ENCODE measurements at places on chromosomes 5 and 9.

DNA sequence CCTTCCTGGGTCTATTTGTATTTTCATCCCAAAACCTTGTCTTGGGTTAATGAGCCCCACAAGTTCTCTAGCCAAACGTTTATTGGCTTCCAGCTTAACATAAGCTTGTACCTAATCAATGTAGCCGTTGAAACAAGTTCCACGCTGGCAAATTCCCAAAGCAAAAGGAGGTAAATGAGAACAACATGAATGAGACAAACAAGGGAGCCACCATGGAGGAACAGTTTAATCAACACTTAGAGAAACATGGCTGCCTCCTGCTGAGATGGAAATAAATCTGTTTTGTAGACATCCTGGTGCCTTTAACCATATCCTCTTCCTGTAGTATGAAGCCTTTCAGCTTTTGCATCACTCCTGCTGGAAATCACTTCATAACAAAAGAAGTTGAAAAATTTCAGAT lies 166.6 kb upstream of the NFIB start:
- DNase-seq = no peak

GRCh38 chr5:176687881-176688280 lies 40.6 kb downstream of the TSPAN17 start:
- no peak for DNase-seq

DNA sequence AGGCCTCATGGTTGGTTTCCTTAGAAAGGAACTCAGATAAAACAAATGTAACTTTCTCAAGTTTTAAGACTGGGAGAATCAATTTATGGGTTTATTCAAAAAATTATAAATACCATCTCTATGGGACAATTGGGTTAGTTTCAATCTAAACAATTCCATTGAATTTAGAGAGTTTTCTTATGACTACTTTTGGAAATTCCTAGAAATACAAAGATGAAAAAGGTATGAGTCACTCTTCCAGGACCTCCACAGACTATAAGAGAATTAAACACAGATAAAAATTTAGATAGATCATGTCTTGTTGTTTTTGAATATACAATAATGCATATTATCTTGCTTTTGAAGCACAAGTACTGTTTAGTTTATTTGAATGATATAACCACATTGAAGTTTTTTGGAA lies 188.7 kb downstream of the CHSY3 start:
- DNase-seq = no peak

DNA sequence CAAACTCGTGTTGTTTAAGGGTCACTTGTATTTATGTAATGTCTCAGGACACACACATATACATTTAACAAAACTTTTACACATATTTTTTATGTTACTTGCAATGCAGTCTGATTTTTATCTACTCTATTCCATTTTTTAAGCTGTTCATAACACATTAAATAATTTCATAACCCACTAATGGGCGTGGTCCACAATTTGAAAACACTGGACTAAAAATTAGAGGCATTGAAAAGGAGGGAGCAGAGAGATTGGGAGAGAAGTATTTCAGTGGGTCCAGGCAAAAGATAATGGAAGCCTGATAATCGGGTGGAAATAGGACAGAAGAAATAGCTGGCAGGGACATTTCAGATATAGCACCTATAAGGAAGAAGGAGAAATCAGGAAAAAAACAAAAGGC lies 597.3 kb upstream of the CLINT1 start:
- DNase-seq = no peak

- DNase-seq = no peak
Observed at GRCh38 chr9:23926368-23926767, 100.3 kb upstream of the ELAVL2 start.

GRCh38 chr9:69496846-69497450 lies 171.9 kb downstream of the ENTREP1 start:
- DNase-seq = no peak

DNA sequence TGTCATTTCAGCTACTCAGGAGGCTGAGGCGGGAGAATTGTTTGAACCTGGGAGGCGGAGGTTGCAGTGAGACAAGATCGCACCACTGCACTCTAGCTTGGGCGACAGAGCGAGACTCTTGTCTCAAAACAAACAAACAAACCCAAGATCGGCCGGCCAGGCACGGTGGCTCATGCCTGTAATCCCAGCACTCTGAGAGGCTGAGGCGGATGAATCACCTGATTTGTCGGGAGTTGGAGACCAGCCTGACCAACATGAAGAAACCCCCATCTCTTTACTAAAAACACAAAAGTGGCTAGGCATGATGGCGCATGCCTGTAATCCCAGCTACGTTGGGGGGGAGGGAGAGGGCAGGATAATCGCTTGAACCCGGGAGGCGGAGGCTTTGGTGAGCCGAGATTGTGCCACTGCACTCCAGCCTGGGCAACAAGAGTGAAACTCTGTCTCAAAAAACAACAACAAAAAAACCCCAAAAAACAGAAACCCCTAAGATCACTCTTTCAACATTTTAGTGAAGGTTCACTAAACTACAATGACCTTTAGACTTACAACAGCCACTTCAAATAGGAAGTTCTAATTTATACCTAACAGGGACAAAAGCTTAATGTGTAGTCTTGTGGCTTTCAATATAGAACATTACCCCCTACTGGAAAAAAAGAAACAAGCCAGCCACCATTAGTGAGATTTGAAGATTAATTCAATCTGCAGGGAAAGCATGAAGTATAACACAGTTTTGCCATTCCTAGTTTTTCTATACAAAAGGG lies 7.0 kb downstream of the HSPA9 start:
- no peak for DNase-seq

DNA sequence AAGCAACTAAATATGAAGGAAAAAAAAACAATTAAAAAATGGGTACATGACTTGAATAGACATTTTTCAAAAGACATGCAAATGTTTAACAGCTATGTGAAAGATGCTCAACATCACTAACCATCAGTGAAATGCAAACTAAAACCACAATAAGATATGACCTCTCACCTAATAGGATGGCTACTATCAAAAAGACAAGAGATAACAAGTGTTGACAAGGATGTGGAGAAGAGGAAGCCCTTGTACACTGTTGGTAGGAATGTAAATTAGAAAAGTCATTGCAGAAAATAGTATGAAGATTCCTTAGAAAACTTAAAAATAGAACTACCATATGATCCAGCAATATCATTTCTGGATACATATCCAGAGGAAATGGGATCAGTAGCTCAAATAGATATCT lies 324.7 kb upstream of the TLE4 start:
- DNase-seq = no peak

GRCh38 chr5:33557605-33558004 lies 116.8 kb downstream of the TARS1 start:
- no peak for DNase-seq

- peak; percentile 42 for DNase-seq
Observed at GRCh38 chr9:87711857-87712800, 13.8 kb upstream of the CTSL start.

GRCh38 chr9:131398204-131398603 lies 4.3 kb downstream of the PRRC2B start:
- no peak for DNase-seq

DNA sequence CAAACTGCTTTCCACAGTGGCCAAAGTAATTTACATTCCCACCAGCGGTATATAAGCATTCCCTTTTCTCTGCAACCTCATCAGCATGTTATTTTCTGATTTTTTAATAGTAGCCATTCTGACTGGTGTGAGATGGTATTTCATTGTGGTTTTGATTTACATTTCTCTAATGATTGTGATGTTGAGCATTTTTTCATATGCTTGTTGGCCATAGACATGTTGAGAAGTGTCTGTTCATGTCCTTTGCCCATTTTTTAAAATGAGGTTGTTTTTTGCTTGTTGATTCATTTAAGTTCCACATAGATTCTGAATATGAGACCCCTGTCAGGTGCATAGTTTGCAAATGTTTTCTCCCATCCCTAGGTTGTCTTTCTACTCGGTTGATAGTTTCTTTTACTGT lies 254.5 kb upstream of the MPDZ start:
- no peak for DNase-seq

DNA sequence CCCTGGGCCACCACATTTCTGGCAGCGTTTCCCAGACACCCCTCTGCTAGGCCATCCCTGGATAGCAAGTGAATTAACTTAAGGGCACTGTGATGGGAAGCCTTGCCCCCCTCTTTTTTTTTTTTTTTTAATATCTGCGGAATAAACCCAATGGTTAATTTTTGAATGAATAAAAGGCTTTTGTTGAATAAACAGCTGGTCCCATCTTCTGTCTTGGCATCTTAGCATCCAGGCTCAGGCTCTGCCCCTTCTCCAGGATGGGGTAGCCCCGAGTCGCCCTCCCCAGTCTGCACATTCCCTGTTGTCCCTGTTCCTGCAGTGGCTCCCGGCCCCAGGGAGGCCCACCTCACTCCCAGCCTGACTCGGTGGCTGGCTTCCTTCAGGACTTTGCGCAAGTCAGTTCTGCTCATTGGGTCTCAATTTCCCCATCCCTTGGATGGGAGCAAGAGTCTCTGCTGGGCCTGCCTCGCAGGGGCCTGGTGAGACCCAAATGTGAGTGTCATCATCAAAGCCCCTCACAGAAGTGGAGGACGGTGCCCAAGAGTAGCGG lies 29.0 kb upstream of the HMCN2 start:
- no peak for DNase-seq

DNA sequence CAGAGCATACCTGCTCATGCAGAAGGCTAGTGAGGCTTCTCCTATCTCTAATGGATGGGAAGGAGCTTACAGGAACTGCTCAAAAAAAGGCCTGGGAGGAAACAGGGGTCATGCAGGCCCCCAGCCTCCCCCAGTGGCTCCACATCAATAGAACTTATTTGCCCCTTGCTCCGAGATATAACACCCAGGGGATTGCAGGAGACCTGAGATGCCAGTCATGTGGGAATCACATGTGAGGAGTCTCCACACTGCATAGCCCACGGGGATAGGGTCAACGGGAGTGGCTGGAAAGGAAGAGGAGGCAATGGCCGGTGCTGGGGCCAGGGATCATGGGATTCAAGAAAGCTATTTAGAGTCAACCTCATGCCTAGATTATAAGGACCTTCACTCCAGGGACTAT lies 76.2 kb downstream of the NRG2 start:
- DNase-seq = no peak

- DNase-seq = no peak
Observed at GRCh38 chr9:20508242-20508641, 114.1 kb downstream of the MLLT3 start.

DNA sequence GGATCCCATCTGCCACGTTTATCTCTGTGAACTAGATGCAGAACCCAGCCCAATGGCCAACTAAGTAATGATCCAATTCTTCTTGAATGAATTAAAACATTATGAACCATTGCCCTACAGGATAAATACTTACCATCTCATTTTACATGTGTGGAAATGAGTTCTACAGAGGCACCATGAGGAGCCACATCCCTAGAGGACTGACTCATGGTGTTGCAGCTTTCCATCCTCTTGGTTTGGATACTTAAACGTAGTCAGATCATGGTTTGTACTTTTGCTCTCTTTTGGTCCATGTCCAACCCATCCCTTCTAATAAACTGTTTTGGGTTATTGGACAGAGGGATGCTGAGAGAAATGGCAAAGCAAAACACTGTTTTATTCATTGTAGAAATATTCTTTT lies 484.8 kb downstream of the EBF1 start:
- DNase-seq = no peak

DNA sequence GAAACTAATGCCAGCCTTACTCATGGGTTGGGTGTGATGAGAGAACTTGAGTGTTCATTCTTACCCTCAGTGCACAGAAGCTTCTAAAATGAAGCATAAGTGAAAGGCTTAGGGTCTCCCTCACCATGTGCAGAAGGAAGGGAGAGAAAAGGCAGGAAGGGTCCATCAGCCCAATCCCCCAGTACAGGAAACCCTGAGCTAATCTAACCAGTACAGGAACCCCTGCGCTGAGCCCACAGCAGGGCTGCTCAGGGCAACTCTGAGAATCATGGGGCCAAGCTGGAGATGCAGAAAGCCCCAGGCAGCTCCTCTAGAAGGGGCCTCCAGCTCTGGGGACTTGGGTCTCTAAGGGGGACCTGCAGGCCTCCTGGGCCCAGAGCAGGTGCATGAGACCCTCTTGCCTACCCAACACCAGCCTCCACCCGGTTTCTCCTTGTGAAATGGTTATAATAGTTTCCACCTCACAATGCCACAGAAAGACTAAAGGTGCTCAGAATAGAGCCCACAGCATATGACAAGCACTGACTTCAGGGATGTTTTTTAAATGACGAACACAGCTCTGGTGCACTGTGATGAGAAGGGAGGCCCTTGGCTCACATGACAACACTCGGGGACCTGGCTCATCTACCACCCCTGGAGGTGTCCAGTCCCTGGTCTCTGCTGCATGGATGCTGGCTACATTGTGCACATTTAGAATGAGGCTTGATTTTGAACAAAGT lies 190.1 kb downstream of the ACTL7B start:
- no peak for DNase-seq

DNA sequence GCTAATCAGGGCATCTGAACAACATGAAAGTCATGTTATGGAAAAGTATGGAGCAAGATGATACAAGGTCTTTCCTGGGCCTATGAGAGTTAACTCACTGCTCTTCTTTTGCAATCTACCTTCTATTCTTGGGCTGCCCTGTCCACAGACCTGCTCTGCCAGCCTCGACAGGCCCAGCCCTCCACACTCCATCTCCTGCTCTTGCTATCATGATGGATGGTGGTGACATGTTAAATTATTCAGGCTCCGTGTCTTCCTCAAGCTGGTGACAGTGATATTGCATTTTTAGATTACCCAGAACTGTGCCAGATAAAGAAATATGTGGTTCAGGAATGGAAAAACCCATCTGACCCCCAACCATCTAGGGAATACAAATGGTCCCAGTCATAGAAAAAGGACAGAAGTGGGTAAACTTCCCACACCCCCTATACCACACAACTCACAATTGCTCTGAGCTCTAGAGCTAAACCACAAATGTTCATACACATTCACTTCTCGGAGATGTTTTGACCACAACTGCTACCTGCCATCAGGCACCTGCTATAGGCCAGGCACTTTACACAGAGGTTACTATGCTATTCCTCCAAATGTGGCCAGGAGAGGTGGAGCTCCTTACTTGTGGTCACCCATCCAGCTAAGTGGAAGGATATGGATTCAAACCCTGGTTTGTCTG lies 311.3 kb downstream of the ASTN2 start:
- no peak for DNase-seq

GRCh38 chr5:179788193-179788854 lies 5.5 kb upstream of the LTC4S start:
- DNase-seq = no peak

DNA sequence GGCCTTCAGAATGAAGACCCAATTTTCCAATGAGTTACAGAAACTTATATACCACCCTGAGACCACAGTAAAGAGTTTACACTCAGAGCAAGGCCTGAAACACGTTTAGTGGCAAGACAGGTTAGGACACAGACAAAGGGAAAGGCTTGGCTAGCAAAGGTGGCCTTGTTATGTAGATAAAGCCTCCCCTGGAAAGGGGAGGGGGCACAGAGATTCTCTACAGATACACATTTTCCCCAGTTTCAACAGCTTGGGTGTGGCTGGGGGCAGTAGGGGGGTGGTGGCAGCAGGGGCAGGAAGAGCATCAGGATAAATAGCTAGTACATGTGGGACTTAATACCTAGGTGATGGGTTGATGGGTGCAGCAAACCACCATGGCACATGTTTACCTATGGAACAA lies 51.9 kb upstream of the PPP1R2B start:
- DNase-seq = no peak

GRCh38 chr9:75826314-75826713 lies 64.2 kb upstream of the PCSK5 start:
- DNase-seq = no peak
